Effector memory CD8-positive, alpha-beta T cell (primary cell): ENCODE measurements at places on chromosomes 1 and 21.

GRCh38 chr1:119737040-119737682 lies 25.4 kb downstream of the PHGDH start:
- no peak overlapping the region for H3K27ac ChIP-seq
- H3K27me3 ChIP-seq = no peaks in the 10 kb centered on the region
- H3K4me3 ChIP-seq = no peak overlapping the region
- no peaks in the 10 kb centered on the region for H3K4me1 ChIP-seq
- DNase-seq = no peak

GRCh38 chr1:46816930-46817329 lies 18.1 kb downstream of the CYP4B1 start:
- peaks cover 1% of the 10 kb centered on the region for H3K4me1 ChIP-seq
- H3K36me3 ChIP-seq = peaks cover 6% of the 10 kb centered on the region
- peaks cover 18% of the 10 kb centered on the region for H3K27me3 ChIP-seq
- no peak overlapping the region for H3K4me3 ChIP-seq
- no peak overlapping the region for H3K27ac ChIP-seq

GRCh38 chr1:74811436-74812179 lies 78.7 kb downstream of the TYW3 start:
- H3K27me3 ChIP-seq = no peaks in the 10 kb centered on the region
- H3K4me1 ChIP-seq = no peaks in the 10 kb centered on the region
- no peak overlapping the region for H3K27ac ChIP-seq
- H3K36me3 ChIP-seq = no peaks in the 10 kb centered on the region

DNA sequence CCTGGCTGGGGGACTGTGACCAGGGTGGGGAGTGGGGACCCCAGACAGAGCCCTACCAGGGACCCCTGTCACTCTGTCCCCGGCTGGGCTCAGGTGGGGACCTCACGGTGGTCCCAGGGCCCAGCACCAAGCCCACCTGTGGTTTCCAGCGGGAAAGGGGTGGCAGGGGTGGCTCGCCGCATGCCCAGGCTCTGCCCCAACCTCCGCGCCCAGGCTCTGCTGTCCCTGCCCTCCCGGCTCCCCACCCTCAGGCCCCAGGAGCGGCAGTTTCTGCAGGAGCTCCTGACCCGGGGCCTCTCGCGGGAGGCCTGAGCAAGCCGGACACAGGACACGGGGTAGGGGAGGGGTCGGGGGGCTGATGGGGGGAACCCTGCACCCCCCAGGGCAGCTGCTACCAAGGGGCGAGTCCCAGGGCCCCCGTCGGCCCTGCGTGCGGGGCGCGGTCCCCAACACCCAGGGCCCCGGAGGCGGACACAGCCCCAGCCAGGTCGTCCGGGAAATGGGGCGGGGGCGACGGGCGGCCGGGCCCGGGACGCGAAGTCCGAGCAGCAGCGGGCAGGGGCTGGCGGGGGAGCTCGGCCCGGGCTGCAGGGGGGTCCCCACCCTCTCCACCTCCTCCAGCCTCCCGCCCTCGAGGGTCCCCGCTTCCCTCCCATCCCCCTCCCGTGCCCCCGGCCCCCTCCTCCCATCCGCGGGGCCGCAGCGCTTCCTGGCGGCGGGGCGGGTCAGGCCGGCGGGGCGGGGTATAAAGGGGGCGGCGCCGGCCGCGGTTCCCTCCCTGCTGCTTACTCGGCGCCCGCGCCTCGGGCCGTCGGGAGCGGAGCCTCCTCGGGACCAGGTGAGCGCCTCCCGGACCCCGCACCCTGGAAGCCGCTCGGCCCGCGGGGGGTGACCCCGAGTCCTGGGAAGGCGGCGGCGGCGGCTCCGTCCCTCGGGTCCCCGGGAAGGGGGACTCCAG lies at the start of gene COL6A2:
COL6A2 (plus strand) TSS at position 777 of the 958 bp plus-strand sequence.
- no peak for DNase-seq
- H3K27me3 ChIP-seq = peaks cover 55% of the 10 kb centered on the region
- no peaks in the 10 kb centered on the region for H3K36me3 ChIP-seq
- peaks cover 9% of the 10 kb centered on the region for H3K4me1 ChIP-seq

DNA sequence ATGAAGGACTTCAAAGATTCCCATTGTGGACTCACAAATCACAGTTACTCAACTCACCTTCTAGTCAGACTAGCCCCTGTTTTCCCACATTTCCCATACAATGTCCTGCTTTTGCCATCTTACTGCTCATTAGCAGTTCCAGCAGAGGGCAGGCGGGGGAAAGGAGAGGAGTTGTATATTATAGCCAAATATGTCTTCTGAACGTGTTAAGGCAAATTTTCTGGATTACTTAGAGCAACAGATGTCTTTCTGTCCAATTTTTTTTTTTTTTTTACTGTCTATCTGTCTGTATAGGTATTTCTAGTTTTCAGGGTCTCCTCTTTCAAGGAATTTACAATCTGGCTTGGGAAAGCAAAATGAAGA lies 29.9 kb upstream of the DDAH1 start:
- H3K4me1 ChIP-seq = no peaks in the 10 kb centered on the region
- no peak overlapping the region for H3K4me3 ChIP-seq
- no peak for DNase-seq
- peaks cover 10% of the 10 kb centered on the region for H3K27me3 ChIP-seq
- H3K36me3 ChIP-seq = no peaks in the 10 kb centered on the region
- no peak overlapping the region for H3K27ac ChIP-seq

DNA sequence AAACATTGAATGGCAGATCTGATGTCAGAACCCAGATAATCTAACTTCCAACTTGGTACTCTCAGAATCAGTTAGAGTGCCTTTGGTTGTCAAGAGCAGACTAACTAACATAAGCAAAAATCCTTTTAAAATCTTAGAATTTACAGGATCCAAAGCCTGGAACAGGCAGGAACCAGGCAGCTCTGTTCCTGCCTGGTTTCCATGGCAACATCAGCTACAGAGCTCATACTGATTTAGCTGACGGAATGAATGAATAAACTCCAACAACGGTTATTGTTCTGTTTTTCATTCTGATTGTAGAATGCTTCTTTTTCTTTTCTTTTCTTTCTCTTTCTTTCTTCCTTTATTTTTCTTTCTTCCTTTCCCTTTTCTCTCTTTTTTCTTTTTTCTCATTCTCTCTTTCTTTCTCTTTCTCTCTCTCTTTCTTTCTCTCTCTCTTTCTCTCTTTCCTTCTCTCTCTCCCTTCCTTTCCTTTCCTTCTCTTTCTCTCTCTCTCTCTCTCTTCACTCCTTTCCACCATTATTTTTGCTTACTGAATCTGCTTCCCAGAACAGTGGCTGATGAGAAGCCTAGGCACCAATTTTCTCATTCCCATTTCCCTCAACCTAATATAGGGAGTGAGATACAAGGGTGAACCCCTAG lies 121.6 kb downstream of the RGS7 start:
- no peak overlapping the region for H3K4me3 ChIP-seq
- DNase-seq = no peak
